ENCODE measurements at places on chromosomes 6 and 20.

- no peak for DNase-seq
Observed at GRCh38 chr20:16195671-16196070, 377.6 kb downstream of the KIF16B start.

GRCh38 chr6:39062014-39062740 lies 13.6 kb downstream of the GLP1R start:
- DNase-seq, result no peak

DNA sequence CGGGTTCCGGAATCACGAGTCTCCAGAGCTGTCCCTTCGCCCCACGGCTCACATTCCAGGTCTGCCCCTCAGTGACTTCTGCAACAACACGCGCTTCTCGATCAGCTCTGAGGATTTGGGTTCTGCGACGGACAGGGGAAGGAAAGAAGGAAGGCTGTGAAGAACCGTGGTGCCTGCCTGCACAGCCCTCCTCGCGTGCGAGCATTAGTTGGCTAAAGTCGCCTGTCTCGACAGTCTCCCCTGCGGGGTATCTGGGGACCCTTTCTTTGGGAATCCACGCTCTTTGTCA lies 23.1 kb downstream of the VPS52 start:
- no peak for DNase-seq

DNA sequence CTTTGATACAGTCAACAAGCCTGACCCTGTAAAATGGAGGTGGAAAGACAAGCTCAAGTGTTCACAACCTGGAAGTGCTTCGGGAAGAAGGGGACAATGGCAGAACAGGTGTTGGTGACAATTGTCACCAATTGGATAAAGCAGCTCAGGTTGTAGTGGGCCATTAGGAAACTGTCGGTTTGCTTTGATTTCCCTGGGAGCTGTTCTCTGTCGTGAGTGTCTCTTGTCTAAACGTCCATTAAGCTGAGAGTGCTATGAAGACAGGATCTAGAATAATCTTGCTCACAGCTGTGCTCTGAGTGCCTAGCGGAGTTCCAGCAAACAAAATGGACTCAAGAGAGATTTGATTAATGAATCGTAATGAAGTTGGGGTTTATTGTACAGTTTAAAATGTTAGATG lies 15.0 kb downstream of the CCR6 start:
- no peak for DNase-seq

DNA sequence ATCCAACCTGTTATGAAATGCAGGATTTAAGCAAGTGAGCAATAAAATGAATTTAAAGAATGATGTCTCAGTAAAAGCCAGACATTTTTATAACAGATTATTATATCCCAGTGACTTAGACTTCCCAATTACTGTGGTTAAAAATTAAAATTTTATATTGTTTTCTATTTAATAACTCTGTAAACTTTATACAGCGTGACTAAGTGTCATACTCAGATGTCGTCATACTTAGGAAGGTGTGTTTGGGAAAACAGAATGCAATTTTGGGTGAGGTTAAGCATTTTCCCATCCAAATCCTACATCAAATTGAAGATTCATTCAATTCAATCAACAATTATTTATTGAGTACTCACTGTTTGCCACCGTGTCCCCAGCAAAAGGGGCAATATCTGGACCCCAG lies 31.4 kb upstream of the FRMD1 start:
- no peak for DNase-seq

DNA sequence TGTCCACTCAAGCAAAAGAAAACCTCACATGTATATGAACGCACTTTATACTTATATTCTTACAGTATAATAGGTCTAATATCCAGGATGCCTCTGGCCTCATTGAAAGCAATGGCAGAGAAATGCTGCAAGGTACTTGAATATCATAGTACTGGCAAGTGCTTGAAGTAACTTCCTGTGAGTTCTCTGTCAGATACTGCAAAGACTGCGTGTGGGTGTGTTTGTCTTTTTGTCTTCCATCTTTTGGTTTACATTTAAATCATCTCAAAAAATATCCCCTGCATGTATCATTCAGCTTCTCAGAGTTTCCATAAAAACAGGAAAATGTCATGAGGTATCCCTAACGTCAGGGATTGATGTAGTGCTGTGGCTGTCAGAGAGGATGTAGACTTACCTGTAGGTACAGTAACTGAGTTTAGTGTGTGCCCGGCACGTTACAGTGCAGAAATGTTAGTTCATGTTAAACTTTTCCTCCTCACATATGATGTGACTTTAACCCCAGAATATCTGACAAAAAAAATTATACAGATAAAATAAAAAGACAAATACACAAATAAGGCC lies 184.3 kb downstream of the DST start:
- DNase-seq, result no peak

GRCh38 chr6:72032086-72032485 lies 145.7 kb downstream of the RIMS1 start:
- no peak for DNase-seq

GRCh38 chr6:169799474-169799926 lies 48.1 kb downstream of the ERMARD start:
- DNase-seq, result no peak

DNA sequence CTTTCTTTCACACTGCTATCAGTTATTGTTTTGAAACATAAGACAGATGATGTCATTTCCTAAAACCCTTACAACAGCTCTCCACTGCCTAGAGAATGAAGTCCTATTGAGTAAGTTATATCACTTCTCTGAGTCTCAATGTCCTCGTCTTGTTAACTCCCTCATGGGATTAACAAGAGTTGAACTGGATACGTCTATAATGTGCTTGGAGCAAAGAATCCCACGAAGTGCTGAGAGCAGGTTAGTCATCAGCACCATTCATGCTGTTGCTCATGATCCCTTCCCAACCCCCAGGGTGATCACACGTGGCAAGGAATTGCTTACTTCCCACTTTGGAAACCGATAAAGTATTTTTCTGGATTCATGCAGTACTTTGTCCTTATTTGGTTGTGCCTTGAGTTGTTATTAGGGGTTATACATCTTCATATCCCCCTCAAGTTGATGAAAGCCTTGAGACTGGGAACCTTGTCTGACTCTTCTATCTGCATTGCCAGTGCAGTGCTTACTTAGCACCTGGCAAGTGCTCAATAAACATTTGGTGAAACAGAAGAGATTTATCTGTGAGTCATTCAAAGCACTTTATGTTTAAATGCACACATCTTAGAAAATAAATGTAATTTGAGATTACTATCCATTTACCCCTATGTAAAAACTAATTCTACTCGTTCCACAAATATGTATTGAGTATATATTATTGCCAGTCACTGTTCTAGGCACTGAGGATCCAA lies 487.5 kb downstream of the EPM2A start:
- DNase-seq, result no peak

DNA sequence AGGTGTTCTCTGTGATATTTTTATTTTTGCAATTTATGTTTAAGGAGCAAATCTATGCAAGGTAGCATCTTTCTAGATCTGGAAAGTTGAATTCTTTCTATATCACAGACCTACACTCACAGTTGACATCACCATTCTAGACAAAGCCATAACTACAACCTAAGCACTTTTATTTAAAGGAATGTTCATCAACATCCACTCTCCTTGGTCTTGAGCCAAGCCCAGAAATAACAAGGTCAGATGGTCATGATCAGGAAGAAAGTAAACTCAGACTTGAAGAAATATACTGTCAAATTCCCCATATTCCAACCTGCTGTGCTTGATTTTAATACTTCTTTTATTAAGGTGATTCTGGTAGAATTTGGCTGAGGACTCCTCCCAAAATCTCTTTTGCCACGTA lies 32.2 kb downstream of the MMUT start:
- no peak for DNase-seq

- DNase-seq, result no peak
Observed at GRCh38 chr6:145241039-145241438, 494.3 kb downstream of the EPM2A start.

DNA sequence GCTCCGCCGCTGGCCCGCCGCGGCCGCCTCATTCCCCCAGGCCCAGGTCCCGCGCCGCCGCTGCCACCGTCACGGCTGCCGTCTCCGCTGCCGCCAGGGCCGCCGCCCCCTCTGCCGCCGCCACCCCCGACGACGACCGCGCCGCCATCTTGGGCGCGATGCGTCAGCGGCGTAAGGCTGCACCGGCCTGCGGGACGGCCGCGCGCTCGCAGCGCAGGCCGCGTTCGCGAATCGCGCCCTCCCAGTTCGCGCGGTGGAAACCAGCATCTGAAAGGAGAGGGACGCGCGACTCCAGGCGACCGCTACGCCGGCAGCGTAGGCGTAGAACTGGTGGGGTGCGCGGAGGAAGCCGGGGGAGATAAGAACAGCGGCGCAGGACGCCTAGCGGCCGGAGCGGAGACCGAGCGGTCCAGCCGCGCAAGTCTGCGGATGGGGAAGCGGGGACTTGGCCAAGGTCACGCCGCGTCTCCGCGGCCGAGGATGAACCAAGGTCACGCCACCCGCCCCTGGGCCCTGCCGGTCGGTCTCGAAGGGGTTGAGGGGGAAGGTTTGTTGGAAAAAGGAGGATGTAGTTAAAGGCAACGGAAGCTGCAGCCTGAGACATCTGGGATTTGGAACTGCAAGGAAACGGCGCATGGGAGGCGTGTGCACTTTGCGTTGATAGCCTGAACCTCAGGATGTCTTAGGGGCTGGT lies at the start of gene NUDT3:
Gene NUDT3, minus strand, starts transcription at position 173 of the 694 bp plus-strand sequence. CDS start 307 bp downstream, outside the sequence.
- DNase-seq, result peak; percentile 95

DNA sequence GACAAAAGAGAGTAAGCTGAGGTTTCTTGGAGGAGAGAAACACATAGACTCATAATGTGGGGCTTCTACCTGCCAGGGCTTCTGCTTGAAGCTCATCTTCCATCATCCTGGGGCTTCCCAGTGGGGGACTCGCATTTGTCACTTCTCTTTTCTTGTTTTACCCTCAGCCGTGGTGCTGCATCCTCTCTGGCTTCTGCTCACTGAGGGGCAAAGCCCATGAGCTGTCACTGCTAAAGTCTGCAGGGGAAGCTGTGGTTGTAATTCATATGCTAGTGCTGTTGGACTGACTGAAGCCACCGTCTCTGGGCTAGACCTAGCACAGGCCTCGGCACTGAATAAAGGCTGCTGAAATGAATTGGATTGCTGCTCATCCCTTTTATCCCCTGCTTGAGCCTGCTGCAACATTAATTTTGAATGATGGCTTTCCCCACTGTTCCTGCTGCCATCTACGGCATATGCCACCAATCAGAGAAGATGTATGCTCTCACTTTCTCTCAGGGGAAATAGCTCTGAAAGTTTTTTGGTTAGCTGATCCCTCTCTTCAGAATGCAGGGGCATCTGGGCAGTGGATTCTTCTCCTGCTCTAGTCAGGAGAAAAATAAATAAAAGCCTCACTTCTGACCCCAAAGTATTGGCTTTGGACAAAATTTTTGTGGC lies 568.4 kb upstream of the MAP3K7 start:
- DNase-seq, result no peak

Data from activated naive CD4-positive, alpha-beta T cell treated with anti-CD3 and anti-CD28 coated beads, Interleukin-2, amount 50 U/mL, for 72 hours (primary cell).